ENCODE measurements at places on chromosomes 2 and 18.
A peak's percentile ranks its signal among the peaks of the same experiment; 100 is the strongest.

DNA sequence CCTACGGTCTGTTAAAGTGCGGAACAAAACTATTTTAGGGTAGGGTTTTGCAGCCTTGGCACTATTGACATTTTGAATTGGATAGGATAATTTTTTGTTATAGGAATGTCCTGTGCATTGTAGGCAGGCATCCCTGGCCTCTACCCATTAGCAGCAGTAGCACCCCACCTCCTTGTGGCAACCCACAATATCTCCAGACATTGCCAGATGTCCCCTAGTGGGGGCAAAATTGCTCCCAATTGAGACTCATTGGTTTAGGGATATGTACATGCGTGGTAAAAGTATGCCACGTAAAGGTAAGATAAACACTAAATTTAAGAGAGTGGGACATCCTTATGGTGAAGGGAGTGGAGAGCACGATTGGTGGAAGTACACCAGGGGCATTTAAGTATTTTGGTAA is 4.6 kb downstream of the MIB1 start:
- DNase-seq: no peak

GRCh38 chr2:234754126-234754525 is 197.7 kb upstream of the SH3BP4 start:
- peak; percentile 80 for DNase-seq

DNA sequence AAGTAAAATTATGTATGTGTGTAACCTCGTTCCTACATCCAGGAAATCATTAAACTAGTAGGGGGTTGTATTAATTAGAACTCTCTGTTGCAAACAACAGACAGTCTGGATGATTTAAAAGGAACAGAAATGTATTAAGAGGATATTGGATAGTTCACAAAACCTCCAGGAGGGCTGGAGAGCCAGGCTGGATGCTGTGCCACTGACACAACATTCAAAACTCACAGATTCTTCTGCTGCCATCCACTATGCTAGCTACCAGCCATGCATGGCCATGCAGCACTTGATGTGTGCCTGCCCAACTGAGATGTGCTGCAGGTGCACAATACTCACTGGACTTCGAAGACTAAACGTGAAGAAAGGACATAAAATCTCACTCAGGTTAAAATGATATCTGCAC is 48.2 kb upstream of the SH3RF3 start:
- DNase-seq: no peak

GRCh38 chr18:52216109-52216508 is 123.9 kb upstream of the DCC start:
- no peak for DNase-seq

DNA sequence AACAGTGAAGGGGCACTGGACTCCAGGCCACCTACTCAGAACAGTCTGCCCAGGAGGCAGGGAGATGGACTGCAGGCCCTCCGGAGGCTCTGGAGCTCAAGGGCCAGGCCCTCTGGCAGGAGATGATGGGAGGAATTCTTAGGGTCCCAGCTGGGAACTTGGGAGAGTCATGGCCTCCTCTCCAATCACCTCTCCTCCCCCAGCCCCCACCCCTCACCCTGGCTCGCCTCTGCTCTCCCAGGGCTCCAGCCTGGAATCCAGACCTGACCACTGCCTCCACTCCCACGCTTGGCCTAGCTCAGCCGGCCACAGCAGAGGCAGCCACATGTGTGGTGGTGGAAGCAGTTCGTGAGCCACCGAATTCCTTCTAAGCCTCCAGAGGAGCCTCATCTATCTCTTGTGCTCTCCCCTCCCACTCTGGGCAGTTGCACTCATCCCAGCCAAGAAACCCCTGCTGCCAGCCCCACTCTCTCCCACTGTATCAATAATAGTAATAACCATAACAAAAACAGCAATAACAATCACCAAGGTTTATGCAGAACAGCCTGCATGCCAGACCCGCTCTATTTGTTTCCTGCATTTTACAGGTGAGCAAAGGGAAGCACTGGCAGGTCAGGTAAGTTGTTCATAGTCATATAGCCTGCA is 67.4 kb downstream of the TNS1 start:
- peak; percentile 79 for DNase-seq

DNA sequence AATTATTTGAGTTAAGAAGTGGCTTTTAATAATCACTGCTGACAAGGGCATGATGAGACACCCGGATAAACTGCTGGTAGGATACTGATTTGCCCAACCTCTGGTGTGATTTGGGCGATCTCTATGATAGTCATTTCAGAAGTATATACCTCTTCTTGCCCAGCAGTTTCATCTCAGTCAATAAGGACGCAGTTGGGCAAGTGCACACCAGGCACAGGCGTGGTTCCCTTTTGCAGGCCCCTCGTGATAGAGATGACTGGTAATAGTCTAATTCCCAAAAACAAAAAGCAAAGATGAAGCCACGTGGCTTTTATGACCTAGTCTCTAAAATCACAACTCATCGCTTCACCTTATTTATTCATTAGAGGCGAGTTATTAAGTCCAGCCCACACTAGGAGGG is 246.4 kb downstream of the PRKCE start:
- DNase-seq: no peak

DNA sequence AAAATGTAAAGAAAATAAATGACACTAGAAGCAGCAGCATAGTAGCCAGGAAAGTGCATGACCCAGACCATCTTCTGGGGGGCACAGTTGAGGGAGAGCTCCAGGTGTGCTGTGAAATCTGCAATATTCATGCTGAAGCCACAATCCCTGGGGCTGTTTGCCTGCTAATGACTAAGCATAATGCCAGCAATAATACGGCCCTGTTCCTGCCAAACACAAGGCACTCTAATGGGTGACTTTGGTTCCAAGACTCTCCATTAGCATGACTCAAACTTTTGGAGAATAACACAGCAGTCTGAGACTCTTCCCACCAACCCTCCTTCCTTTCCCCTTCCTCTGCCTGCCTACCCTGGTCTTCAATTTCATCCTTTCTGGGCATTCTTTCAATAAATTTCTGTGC is 77.9 kb upstream of the DOCK10 start:
- DNase-seq: peak; percentile 78

DNA sequence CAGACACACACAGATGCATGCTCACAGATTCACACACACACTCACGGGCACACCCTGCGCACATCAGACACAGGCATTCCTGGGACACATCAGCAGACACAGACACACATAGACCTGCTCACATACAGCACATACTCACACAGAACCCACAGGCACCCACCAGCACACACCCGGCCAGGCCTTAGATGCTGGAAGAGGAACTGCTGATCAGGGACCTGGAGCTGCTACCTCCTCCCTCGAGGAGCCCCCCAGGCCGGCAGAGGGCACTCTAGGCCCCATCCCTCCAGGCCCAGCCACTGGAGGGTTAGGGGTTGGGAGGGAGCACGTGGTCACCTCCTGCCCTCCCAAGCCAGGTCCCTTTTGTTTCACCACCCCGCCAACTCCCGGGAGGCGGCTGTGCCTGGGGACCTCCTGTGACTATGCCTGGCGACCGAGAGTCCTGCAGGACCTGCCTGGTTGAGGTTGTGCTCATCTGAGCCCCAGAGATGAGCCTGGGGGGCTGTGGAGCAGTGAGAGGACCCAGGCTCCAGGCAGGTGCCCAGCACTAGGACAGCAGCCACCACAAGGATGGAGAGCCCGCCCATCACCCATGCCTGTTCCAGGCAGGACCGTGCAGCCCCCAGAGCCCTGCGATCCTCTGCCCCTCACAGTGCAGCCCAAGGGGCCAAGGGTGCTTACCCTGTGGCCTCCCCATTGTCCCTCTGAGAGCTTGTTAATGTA is 21.0 kb upstream of the PTMA start:
- peak; percentile 51 for DNase-seq

- no peak for DNase-seq
Observed at GRCh38 chr18:51006948-51007789, 22.8 kb upstream of the SMAD4 start.

DNA sequence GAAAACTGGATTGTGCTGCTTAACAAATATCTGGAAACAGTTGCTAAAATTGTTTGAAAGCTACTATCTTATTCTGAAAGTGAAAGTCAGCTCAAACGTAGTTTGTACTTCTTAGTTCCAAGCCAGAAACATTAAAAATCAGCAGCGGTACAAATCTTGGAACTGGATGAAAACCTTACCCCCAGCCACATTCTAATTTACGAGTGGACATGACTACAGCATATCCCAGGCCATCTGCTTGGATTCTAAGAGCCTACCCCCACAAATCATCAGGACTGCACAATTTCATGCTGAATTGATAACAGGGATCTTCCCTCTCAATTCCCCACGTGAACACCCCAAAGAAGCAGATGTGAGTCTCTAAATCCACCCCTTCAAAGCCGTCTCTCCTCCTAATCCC is 158.7 kb upstream of the NCKAP5 start:
- DNase-seq: no peak

- peak; percentile 42 for DNase-seq
Observed at GRCh38 chr18:60506682-60507081, 134.1 kb upstream of the MC4R start.

DNA sequence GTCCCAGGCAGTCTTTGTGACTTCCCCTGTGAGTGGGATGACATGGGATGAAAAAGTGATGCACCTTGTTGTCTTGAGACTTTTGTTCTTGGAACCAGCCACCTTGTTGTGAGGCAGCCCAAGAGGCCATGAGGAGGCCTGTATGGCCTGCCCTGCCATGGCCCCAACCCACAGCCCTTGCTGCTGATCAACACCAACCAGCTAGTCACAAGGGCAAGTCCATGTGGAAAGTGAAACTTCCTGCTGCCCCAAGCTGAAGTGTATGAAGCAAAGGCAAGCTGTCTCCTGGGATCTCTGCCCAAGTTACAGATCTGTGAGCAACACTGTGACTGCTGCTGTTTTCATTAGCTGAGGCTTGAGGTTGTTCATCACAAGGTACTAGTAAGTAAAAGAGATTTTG is 21.6 kb downstream of the TMEM18 start:
- DNase-seq: no peak

DNA sequence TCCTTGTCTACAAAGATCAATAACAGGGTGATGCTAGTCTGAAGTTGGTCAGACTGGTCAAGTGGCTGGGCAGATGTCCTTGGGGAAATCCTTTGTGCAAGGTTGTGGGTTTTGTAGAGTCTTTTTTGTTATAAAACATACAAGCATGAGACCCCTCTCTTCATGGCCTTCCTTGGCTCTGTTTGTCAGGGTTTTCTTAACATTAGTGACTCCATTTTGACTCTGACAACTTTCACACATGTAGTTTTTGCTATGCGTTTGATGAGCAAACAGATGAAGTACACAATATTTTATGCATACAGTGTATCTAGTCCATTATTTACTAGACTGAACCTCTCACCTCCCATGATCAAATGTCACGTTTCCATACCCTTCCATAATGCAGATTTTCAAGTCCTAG is 151.2 kb upstream of the KLF7 start:
- no peak for DNase-seq

DNA sequence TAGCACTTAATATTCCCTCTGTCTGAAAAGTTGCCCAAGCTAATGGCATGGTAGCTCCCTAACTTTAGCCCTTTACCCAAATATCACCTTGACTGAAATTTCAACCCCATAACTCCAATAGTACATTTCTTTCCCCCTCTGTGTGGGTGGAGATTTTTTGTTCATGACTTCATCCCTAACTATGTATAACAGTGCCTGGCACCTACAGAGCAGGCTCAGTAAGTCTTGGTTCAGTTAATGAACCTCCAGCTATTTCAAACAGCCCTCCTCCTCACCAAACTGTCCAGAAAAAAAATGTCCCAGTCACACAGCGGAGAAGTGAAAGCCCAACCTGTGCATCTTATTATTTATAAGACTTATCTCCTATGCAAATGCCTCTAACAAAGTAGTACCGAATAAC is 18.6 kb downstream of the BUB1 start:
- DNase-seq: no peak

DNA sequence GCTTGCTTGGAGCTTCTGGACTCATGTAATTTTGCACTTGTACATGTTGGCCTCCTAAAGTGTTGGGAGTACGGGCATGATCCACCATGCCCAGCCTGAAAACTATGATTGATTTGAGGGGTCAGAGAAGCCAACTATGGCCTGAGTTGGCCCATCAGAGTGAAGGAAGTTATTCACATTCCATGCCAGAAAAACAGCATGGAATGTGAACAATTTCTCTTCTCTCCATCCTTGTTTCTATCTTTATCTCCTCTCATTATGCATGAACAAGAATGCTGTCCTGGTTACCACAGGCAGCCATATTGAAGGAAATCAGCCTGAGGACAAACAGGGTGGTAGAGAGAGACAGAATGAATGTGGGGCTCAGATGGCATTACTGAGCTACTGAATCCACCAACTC is 3.5 kb upstream of the CD226 start:
- DNase-seq: peak; percentile 58

DNA sequence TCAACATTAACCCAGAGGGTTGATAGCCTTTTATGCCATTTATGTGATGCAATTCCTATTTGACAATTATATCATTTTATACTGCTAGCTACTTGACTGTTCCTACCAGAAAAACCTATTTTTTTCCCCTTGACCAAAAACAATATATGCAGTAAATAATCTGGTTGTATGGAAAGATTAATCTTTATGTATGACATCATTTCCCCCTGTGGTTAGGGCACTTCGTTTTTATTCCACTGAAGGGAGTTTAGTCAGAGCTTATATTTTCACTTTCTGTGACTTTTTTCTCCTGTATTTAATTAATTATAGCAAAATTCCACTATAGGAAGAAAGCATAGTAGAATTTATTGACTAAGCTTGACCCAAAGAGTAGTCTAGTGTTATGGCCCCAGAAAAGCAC is 107.6 kb downstream of the HAUS1 start:
- peak; percentile 58 for DNase-seq
